Omental fat pad (tissue), 4 donors: ENCODE measurements at places on chromosomes 7 and 10.

- no peak for DNase-seq
These were observed 586.1 kb downstream of the INHBA start for GRCh38 chr7:41116817-41117216.

DNA sequence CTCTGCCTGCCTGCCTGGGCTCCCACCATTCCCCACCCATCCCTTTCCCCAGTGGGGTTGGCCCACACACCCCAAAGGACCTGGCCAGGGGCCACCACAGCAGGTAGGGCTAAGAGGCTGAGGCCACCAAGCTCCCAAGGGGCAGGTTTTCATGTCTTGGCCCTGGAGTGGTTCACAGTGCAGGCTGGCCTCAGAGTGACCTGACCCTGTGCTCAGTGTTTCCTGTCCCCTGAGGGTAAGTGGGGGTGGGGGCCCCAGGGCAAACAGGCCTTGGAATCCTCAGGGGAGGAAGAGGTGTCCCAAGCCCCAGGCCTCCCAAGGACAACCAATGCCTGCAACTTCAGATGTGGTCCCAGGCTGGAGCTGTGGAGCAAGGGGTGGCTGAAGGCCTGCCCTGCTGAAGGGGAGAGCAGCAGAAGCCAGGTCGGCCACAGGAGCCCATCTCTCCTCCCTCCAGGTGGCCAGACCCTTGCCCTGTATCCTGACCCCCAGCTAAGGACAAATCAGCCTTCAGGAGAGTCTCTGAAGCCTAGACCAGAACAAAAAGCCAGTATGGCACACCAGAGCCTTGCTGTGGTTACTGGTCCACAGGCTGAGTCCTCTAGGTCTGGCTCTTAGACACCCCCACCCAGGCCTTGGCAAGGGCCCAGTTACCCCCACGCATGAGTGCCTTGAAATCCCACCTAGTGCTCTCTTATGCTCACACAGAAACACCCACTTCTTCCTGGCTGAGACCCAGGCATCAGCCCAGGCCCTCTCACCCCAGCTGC lies 27.6 kb downstream of the POLL start:
- no peak for DNase-seq

- DNase-seq: no peak
These were observed 285.0 kb upstream of the HABP2 start for GRCh38 chr10:113267619-113268562.

DNA sequence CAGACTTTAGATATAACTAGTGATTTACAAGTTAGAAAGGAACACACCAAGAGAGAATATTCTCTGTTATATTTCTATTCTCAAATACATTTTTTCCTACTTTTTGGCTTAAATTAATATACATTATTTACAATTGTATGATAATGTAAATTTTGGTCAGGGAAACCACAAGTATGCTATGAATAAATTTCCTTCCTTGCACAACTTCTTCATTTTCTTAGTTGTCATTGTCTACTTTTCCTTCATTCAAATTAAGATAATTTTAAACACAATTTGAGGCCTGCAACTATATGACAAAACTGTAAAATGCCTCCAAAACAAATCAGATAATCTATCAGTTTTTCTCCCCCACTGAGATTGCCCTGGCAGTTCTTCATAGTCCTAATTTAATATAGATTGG lies 131.3 kb downstream of the CDK14 start:
- DNase-seq: no peak

GRCh38 chr7:107538001-107538400 lies 25.7 kb downstream of the COG5 start:
- no peak for DNase-seq

- no peak for DNase-seq
These were observed 88.5 kb downstream of the ANKRD7 start for GRCh38 chr7:118312966-118313365.

- no peak for DNase-seq
These were observed 105.2 kb downstream of the OSBPL3 start for GRCh38 chr7:24874791-24875190.

- no peak for DNase-seq
These were observed 1153.3 kb upstream of the AUTS2 start for GRCh38 chr7:68444956-68445355.

GRCh38 chr10:13352519-13352918 lies 4.4 kb upstream of the SEPHS1 start:
- no peak for DNase-seq

- DNase-seq: no peak
These were observed 23.5 kb upstream of the FAM180A start for GRCh38 chr7:135771961-135772638.

GRCh38 chr10:96292971-96293920 lies 11.0 kb upstream of the DNTT start:
- no peak for DNase-seq

DNA sequence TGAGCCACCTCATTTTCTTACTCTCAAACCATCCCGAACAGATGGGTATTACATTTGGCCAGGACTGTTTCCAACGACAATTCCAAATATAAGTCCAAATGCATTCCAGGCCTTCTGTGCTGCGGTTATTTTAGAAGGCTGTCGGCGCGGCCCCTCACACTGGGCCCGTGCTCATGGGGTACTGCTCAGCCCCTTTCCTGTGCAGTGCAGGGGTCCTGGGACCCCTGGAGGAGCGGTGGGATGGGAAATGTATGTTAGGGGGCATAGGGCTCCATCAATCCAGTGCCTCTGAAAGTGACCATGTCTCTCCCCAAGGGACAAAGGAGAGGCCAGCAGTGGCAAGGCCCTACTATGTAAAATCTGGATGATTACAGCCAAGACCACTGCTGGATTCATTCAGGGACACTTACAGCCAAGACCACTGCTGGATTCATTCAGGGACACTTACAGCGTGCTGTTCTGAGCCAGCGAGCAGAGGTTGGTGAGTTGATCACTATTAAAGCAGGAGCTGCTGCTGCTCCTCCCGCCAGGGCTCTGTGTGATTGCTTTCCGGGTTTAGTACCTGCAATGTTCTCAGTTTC lies 66.3 kb downstream of the CHST15 start:
- no peak for DNase-seq

DNA sequence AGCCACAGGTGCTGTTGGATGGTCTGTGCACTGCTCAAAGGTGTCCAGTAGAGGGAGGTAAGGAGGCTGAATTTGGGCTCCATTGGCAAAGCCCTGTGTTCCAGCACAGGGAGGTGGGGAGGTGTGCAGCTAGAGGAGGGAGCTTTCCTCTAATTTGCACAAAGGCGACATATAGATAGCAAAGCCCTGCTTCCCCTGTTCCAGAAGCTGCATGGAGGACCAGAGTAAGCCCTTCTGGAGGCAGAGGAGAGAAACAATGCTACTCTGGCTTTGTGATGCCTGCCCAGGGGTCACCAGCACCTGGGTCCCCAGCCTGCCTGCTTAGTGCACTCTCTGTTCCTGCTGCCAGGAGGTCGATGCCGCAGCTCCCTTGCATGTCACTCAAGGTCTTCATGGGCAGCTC lies 3.4 kb upstream of the ARHGAP22 start:
- DNase-seq: no peak

- no peak for DNase-seq
These were observed 372.5 kb downstream of the SDK1 start for GRCh38 chr7:3673524-3673923.

DNA sequence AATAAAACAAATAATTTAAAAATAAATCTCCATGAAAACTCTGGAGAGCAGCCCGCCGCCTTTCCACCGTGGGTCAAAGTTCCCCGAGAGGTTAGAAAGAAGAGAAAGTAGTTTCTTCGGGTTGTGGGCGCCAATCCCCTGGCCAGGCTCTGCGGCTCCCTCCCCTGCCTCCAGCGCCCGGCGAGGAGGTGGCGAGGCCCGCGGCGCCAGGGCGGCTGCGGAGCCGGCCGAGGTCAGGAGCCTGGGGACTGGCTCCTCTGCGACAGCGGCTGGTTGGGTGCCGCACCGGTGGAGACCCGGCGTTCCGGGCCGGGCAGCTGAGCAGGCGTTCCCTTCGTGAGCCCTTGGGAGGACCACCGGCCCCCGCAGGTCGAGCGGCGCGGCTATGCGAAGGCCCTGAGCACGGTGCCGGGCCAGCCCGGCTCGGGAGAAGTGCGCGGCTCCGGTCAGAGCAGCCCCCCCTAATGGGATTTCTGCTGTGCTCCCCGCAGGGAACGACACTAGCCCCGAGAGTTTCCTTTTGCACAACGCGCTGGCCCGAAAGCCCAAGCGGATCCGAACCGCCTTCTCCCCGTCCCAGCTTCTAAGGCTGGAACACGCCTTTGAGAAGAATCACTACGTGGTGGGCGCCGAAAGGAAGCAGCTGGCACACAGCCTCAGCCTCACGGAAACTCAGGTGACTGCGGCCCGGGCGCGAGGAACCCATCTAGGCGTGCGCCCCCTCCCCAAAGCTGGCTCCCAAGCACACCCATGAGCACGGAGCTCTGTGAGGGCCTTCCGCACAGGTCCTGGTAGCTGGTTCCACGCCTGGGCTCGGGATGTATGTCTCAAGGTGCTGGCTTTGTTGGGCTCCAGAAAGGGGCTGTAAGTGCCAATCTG lies 2.8 kb downstream of the EMX2 start:
- DNase-seq: no peak

DNA sequence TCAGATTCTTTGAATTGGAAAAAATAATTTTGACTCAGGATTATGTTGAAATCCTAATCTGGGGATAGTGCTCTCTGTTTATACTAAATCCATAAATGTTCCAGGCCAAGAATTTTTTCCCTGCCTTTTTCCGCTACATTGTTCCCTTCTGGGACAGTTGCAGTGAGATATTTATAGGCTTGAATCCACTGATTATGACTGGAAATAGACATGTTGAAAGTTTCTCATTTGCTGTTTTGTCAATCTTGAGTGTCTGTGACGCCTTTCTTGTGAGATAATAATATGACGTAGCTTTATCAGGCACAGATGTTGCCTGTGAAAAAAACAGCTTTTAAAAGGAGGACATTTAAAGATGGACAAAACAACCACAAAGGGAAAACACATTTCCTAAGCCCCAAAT lies 155.9 kb downstream of the ARID5B start:
- DNase-seq: no peak

DNA sequence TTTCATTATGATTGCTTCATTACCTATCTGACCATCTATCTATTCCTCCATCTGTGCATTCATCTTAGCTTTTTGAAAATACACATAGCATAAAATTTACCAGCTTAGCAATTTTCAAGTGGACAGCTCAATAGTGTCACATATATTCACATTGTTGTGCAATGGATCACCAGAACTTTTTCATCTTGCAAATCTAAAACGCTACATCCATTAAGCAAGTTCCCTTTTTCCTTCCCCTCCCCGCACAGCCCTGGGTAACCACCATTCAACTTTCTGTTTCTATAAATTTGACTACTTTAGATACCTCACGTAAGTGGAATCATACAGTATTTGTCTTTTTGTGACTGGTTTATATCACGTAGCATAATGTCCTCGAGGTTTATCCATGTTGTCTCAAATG lies 78.0 kb upstream of the ADRB1 start:
- no peak for DNase-seq

GRCh38 chr7:82358923-82359322 lies 84.7 kb downstream of the CACNA2D1 start:
- DNase-seq: no peak

DNA sequence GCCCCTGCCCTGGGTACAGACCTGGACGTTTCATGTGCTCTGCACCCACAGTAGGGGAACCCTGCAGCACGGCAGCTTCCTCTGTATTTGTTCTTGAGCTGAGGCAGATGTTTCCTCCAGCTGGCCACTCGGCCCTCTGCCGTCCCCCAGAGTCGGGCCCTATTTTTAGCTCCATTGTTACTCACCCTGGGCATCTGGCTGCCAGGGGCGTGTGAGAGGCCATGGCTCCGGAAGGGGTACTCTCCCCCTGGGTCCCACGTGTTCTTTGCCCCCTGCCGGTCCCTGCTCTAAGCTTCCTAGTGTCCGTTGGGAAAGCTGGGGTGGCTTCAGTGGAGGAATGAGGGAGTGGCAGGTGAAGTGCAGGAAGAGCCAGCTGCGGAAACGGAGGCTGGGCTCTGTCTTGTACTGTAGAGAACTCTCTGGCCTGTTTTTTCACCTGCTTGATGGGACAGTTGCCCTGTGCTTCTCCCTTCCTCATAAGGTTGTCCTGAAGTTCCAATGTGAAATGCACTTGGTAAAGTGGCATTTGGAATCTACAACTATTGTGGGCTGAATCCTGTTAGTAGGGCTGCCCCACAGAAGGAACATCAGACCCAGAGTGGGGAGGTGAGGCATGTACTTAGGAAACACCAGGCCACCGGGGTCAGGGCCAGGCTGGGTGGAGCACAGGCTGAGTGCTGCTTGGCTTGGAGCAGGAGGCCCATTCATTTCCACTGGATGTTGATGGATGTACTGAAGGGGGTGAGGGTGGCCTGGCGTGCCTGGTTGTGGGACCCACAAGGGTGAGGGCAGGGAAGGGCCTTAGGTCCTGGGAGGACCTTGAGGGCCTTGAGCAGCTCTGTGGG lies 30.6 kb downstream of the PALD1 start:
- DNase-seq: no peak

DNA sequence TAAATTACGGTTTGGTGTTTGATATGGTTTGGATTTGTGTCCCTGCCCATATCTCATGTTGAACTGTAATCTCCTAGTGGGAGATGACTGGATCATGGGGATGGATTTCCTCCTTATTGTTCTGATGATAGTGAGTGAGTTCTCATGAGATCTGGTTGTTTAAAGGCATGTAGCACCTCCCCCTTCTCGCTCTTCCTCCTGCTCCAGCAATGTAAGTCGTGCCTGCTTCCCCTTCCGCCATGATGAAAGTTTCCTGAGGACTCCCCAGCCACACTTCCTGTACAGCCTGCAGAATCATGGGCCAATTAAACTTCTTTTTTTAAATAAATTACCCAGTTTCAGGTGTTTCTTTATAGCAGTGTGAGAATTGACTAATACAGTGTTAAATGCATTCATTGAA lies 116.6 kb downstream of the DOCK4 start:
- no peak for DNase-seq

- DNase-seq: no peak
These were observed 639 bp downstream of the TSPAN13 start for GRCh38 chr7:16753932-16754855.

GRCh38 chr7:390761-391410 lies 100.9 kb downstream of the FOXL3 start:
- no peak for DNase-seq

GRCh38 chr10:97006364-97006763 lies 174.3 kb downstream of the LCOR start:
- DNase-seq: no peak

DNA sequence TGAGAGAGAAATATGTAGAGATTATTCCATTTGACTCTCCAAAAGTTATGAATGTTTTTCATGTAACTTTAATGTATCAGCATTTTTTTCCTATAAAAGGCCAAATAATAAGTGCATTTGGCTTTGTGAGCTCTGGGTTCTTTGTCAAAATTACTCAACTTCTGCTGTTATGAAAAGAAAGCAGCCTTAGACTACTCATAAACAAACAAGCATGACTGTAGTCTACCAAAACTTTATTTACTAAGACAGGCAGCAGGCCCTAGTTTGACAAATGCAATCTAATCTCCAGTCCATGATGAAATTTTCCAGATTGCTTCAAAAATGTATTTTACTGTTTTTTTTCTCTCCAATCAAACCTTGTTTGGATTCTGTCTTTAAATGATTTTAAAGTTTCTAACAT lies 46.3 kb downstream of the MRPL32 start:
- DNase-seq: no peak
